ENCODE measurements at places on chromosomes 12 and 14.

- DNase-seq, result peak; percentile 83
Observed at GRCh38 chr12:58310809-58311622, 369.6 kb downstream of the ATP23 start.

- peak; percentile 88 for DNase-seq
Observed at GRCh38 chr14:99274346-99275221, 2.6 kb upstream of the BCL11B start.

DNA sequence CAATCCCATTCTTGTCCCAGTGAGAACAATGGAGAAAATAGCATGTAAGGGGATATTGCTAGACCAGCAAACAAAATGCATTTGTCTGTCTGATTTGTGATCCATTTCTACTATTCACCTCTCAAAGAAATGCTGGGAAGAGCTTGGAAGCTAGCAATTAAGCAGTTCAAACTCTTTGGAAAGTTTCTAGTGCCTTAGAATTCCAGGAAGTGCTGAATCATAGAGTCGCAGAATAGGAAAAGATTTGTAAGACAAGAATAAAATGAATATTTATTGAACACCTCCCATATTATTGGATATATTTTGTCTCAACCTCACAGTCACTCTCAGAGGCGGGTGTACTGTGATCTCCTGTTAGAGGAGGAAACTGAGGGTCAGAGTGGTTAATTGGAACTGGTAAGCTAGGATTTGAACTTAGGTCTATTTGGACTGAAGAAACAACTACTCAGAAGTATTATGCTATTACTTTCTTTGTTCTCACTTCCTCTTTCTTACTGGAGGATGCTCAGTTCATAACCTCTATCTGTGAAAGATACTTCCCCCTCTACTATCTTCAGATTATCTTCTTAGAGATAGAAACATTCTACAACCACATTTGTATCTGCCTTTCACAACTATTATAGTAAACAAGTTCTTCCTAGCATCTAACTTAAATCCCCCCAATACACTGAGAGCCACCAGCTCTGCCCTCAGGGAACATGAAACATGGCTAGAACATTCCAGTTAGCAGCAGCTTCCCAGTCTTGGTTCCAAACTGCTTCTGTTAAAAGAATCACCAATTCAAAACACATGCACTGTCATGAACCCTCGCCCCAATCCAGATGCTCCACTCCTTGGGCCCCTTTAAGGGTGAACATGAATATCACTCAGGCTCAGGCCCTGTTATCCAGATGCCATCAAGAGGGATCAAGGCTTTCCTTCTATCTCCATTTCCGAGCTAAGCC lies 64.2 kb downstream of the DRAM1 start:
- DNase-seq, result no peak

DNA sequence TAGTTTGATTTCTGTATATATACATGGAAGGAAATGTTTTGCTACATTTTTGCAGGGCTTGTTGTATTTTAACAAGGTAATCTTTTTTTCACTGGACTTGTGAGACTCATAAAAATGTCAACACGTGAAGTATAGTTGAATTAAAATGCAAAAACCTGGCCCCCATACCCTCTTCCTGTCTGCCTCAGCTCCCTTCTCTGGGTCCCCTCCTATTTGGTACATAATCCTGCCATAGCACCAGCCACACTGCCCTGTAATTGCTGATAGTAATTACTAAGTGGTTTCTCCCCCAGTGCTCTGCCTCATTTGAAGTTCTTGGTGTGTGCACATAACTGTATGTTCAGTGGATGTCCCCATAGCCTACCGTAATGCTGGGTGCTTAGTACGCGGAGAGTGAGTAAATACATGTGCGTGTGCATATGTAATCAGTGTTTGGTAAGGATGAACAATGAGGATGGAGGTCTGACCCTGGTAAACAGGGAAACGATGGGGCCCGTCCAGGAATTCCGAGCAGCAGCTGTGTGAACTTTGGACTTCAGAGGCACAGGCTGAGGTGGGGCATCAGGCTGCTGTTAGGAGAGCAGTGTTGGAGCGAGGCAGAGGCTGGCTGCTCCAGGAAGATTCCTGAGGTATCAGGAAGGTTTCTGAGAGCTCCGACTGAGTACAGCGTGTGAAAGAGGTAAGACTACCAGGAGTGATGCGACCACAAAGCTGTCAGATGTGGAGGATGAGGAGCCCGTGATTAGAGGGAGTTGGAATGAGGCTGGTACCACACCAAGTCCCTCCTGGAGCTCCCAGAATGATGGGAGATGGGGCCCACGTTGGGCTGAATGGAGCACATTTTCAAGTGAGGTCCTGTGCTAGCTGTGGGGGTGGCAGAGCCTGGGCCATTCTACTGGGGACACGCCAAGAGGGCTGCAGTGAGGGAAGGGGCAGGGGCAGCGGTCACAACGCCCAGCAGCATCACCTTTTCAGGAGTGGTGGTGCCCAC lies 106.8 kb downstream of the PELI2 start:
- no peak for DNase-seq

- no peak for DNase-seq
Observed at GRCh38 chr12:116656306-116656705, 81.6 kb downstream of the SPRING1 start.

DNA sequence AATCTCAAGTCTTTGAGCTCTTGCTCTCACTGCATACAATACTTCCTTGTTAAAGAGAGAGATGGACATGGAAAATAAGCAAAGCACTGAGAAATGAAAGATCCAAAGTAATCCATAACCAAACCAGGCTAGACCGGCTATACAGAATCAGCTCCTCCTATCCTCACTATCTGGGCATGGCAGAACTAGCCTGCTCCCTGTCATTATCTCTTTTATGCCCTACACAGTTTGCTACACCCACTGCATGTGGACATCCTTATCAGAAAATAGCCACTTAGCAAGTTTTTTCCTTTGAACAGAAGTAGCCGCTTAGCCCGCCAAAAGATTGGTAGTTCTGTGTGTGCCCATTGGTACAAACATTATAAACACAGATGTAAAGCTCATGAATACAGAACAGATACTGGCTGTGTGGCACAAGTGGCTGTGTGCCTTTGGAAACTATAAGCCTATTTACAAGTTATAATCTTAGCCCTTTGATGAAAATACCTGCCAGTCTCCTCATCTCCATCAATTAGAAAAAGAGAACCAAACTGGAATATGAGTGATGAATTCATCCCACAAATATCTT lies 34.7 kb downstream of the SPTB start:
- no peak for DNase-seq

GRCh38 chr12:49811961-49812401 lies 16.2 kb downstream of the NCKAP5L start:
- no peak for DNase-seq

DNA sequence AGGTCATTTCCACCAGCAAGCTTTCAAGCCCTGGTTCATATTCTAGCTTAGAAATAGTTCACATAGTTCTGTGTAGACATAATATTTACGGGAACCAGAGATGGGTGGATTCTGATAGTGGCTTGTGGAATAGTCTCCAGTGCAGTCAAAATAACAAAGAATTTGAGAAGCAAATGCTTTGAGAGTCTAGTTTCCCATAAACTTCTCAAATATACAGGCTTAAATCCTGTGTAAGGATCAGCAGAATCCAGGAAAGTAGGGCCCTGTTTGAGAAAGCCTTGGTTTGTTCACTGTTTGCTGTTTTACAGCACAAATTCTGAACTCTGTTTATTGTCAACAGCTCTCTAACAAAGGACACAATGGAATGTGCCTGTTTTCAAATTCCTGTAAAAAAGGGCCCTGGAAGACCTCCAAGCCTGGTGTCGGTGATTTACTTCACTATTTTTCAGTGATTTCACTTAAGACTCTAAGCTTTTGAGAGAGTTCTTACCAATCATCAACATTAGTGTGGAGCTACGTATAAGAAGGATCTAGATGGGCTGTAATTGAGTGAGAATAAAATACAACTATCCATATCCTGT lies 11.4 kb upstream of the FOS start:
- peak; percentile 49 for DNase-seq

- DNase-seq, result peak; percentile 28
Observed at GRCh38 chr12:58148405-58148804, 207.0 kb downstream of the ATP23 start.

GRCh38 chr12:75714462-75715322 lies 203.3 kb upstream of the KRR1 start:
- DNase-seq, result no peak

DNA sequence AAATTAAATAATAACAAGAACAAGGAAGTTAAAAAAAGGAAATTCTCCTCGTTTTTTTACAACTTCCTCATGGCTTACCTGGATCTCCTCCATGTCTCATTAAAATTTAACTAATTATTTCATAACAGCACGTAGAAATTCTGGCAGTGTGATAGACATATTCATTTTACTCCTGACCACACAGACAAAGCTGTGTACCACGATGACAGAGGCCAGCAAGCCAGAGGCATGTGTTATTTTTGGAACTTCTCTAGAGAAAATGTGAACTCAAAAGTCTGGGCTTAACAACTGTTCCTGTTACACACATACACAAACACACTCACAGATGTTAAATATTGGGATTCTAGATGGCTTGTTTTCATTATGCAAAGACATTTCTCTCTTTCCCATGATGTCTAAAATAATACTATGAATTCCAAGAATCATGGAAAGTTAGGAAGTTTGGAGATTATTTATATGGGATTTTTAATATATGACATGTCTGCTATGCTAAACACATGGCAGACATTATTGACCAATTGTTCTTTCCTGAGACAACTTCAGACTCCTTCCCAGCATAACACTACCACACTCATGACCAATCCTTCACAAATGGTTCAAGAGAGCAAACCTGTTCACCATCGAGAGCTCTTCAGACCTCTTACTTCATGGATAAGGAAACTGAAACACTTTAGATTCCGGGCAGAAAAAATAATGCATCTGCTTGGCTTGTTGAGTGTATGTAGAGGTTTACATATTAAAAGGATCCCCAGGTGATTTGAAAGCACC lies 158.7 kb downstream of the DACT1 start:
- no peak for DNase-seq

- peak; percentile 7 for DNase-seq
Observed at GRCh38 chr12:14514154-14514842, 53.4 kb downstream of the PLBD1 start.

DNA sequence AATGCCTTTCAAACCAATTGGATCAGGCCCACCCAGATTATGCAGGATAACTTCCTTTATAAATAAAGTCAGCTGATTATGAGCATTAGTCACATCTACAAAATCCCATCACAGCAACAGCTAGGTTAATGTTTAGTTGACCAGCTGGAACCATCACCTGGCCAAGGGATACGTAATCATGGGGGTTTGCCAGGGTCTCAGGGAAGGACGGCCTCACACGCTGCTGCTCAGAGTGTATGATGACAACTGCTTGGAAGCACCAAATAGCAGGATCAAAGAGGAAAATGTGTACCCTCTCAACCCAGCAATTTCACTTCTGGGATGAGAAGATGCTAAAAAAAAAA lies 162.6 kb downstream of the SLC15A4 start:
- no peak for DNase-seq

DNA sequence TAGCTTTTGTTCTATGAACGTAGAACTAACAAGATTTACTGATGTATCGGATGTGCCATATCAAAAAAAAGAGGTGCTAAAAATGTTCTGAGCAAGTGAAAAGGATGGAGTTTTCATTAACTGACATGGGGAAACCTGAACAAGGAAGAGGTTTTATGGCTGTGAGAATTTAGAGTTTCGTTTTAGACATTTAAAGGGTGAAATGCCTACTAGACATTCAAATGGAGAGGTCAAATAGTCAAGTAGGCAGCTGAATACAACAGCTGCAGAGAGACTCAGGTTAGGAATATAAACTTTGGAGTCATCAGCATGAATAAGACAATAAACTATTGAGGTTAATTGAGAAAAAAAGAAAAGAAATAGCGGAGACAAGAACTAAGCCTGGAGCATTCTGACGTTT lies 364.9 kb upstream of the GARIN6 start:
- DNase-seq, result no peak

- no peak for DNase-seq
Observed at GRCh38 chr12:129351481-129351880, 498.2 kb downstream of the GLT1D1 start.

GRCh38 chr12:117552971-117553370 lies 191.5 kb upstream of the NOS1 start:
- no peak for DNase-seq

GRCh38 chr12:42144158-42144407 lies 591 bp downstream of the GXYLT1 start:
- DNase-seq, result no peak

DNA sequence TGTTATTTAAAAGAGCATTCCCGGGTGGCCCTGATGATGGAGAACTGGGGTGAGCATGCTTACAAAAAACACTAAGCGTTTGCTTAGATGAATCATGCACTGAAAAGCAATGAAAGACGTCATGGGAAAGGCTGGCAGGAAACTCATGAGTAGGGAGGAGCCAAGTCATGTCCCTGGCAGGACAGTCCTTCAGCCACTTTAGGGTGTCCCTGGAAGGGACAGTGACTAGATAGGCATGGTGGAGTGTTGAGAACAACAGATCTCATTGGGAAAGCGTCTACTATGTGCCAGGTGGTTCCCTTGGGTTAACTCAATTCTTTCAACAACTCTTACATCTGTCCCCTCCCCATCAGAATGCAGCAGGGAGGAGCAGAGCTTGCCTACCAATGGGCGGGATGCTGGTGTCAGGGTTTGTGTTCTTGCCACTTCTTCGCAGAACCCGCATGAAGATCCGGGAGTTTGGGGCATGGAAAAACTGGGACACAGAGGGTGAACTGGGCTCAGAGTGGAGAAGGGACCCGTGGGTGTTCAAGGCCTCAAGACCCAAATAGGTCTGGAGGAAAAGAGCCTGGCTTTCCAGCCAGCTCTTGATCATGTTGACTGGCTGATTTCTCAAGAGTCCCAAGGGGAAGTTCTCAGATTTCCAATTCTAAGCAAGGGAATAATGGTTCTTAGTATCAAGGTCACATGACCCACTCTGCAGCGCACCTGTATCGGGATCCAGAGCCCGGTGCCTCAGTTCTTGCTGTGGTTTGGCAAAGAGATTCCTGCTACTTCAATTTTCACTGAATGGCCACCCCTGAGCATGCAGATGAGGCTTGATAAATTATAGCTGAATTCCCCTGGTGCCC lies 653.9 kb upstream of the TBX3 start:
- DNase-seq, result peak; percentile 84

GRCh38 chr12:32024884-32025592 lies 65.8 kb downstream of the RESF1 start:
- no peak for DNase-seq

- peak; percentile 38 for DNase-seq
Observed at GRCh38 chr12:112422531-112422930, 3.8 kb downstream of the PTPN11 start.

- DNase-seq, result no peak
Observed at GRCh38 chr14:75570797-75571196, 7.6 kb upstream of the FLVCR2 start.

DNA sequence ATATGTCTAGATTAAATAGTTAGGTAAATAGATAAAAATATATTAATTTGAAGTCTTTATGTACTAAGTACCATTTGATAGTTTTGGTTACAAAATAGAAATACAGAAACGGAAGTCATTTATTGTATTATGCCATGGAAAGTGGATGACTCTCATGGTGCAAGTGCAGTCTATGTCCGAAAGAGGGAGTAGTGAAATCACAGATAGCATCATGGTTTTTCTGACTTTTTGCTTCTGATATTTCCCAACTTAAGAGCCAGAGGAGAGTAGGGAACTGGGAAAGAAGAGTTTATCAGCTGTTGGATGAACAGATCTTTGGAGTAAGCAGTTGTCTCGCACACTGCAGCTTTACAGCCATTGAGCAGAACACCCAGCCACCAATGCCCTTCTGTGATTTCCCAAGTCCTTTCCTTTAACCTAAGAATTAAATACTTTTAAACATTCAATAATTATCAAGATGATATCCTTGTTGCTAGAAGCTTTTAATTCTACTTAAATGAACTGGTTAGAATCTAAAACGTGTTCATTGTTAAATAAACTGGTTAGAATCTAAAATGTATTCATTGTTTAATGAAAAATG lies 18.4 kb upstream of the SRGAP1 start:
- DNase-seq, result peak; percentile 76

All from AG08395 (cell line).